ENCODE measurements at places on chromosomes 3 and 15.

- no peak for DNase-seq
Measured at GRCh38 chr3:129665024-129665768, 58.7 kb upstream of the PLXND1 start.

DNA sequence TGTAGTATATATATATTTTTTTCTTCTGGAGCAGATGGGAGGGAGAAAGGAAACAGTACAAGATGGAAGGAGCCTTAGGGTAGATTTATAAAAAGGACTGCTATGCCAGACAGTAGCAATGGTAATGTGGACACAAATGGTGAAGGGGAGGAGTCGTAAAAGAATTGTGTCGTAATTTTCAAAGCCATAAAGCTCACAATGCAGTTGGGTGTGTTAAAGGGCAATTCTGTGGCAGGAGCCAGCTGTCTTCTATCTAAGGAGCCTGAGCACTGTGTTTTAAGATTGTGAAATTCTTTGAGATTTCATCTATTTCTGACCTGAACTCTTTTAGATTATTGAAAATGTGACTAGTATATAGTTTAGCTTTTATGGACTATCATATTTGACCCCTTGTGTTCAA, 58.9 kb downstream of the CNOT10 start:
- DNase-seq = no peak

DNA sequence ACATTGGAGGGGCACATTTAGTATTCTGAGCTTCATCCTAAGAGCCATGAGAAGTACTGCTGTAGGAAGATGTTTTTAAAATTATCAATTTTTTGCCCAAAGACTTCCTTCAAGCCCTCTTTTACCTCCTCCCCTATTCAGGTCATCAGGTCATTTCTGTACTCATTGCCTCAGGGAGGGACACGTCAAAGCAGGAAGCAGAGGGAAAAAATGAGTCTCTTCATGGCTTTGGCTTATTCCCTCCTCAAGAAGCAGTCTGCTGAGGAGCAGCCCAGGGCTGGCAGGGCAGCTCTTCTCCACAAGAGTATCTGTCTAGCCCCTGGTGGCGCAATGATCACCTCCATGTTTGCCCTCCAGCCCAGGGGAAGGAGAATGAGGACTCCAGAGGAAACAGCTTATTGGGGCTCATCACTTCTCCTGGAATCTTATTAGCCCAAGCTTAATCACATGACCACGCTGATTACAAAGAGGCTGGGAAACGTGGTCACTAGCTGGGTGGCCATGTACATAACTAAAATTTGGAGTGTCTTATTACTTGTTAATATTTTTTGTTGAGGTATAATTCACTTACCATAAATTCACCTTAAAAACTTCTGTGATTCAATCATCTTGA, 44.2 kb upstream of the GATA2 start:
- DNase-seq = no peak

- no peak for DNase-seq
Measured at GRCh38 chr15:22893881-22894280, 55.4 kb downstream of the NIPA2 start.

GRCh38 chr3:3081381-3082233, 28.6 kb downstream of the IL5RA start:
- DNase-seq = no peak

GRCh38 chr3:71602256-71602655, 18.7 kb upstream of the FOXP1 start:
- no peak for DNase-seq

GRCh38 chr3:157767607-157768006, 264.4 kb upstream of the VEPH1 start:
- DNase-seq = no peak

DNA sequence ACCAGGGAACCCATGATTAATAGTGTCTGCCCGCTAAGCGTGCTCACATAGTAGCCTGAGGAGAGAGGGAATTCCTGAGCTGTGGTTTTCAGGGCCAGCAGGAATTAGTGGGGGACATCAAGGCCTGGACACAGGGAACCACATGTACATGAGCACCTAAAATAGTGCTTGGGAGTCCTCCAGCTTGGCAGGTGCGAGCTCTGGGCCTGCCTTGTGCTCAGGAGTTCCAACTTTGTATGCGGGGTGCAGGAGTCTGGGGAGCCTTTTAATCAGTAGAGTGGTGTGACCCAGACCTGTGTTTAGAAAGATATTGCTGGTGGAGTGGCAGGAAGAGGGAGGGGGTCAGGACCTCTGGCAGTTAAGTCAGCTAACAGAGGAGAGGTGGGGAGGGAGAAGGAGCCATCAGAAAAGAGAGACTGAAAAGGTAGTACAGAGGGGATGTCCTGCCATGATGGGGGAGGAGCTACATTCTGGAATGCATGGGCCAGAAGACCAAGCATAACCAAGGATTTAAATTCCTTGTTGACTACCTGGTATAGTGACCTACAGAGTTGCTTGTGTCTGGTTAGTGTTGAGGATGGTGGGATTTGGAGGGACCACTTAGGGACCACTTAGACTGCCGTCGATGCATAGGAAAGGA, 1.9 kb downstream of the DAG1 start:
- no peak for DNase-seq

DNA sequence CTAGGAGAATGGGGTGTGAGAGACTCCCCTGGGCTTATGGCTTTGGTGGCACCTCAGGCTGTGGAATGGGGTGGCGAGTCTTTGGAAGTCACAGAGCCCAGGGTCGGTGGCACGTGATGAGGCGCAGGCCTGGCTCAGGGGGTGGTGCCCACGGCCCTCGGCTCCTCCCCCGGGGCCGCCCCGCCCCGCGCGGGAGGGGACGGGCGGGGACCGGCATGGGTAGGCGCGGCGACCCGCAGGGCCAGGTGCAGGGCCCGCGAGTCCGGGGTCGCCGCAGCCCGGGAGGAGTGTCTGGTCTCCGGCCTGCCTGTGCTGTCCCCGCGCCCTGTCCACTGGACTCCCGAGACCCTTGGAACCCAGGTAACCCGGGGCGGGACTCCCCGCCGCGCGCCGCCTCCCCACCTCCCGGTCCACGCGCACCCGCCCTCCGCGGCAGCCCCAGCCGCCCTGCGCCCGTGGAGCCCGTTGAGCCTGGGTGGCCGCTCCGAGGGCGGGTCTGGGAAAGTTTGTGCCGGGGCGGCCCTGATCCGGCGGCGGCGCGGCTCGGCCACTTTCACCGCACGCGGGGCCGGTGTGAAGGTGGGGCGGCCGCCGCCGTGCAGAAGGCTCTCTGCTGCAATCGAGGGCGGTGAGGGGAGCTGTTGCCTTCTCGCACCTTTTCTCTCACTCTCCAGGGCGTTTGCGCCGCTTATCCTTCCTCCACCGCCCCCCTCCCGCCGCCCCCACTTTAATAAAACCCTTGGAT, at the start of gene PAQR5:
PAQR5 (plus strand) TSS at position 216 of the 745 bp plus-strand sequence. CDS start 61,169 bp downstream, outside the sequence.
- no peak for DNase-seq

GRCh38 chr15:23387621-23388190, 33.2 kb downstream of the GOLGA8S start:
- DNase-seq = no peak

- DNase-seq = no peak
Measured at GRCh38 chr3:173652093-173652492, 254.5 kb downstream of the NLGN1 start.

DNA sequence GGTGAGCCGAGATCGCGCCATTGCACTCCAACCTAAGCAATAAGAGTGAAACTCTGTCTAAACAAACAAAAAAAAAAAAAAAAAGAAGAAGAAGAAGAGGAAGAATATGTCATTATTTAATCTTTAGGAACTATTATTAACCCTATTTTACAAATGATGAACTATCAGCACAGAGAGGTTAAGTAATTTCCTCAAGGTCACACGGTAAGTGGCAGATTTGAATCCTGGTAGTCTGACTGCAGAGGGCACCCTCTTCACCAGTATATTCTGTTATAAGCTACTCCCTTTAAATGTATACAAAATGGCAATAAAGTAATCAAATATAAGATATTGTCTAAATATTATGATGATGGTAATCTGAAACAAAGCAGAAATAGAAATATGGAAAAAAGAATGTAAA, 77.4 kb upstream of the HERC1 start:
- no peak for DNase-seq

- peak; percentile 93 for DNase-seq
Measured at GRCh38 chr15:68820295-68821189, at the start of gene ANP32A. Gene ANP32A, minus strand, starts transcription at chr15:68820895. Its CDS starts 144 bp downstream, at chr15:68820751.

DNA sequence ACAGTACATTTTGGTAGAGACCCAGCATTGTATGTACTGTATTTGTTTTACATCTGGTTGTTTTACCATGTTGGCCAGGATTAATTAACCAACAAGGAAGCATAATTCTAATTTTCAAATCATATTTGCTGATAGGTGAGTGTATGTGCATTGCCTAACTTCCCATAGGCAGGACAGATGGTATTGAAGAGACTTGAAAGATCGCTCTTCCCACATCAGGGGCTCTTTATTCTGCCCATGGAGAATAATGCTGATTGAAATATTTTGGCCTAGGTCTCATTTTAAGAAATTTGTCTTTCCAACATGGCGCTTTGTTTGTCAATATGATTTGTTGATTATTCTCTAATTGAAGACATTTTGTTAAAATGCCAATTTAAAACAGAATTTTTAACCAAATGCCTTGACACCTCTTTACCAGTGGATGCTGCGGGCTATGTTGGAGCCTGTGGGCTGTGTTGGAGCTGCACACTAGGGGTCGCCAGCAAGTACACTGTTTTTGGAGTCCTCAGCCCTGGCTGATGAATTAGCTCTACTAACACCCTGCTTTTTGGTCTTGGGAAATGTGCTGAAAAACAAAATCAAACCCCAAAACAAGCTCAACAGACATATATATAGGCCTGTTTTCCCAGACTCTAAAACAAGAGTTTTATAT, 5.3 kb downstream of the P2RY12 start:
- DNase-seq = no peak

DNA sequence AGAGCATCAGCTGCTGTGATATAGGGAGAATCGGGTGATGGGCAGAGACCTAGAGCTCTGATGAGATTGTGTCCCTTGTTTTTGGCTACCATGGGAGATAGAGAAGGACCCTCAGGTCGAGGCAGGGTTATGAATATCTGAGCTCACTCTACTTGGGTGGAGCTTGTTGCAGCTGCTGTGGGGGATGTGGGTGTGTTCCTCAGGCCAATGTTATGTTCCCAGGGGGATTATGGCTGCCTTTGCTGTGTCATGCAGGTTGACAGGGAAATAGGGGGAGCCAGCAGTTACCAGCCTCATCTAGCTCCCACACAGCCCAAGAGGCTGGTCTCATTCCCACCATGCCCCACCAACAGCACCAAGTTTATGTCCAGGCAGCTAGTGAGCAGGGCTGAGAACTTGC, 131.5 kb downstream of the TRIM42 start:
- DNase-seq = no peak

GRCh38 chr15:63191895-63192618, 2.7 kb downstream of the RAB8B start:
- no peak for DNase-seq

- DNase-seq = no peak
Measured at GRCh38 chr3:9397906-9398699, 688 bp downstream of the SETD5 start.

DNA sequence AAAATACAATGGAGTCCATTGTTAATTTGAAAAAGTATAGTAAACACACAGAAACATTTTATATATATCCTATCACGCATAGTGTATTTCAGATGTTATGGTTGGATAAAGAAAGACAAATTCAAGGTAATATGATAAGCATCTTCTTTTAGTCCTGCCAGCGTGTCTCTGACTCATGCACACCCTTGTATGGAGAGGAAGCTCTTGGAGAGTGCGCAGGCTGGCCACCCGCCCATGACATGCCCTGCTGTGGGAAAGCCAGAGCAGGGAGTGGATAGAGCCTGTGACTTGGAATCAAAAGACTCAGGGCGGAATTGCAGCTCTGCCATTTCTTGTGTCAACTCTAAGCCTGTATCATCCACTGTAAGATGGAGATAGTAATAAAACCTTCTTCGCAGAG, 23.0 kb upstream of the COPG1 start:
- DNase-seq = no peak

GRCh38 chr15:41832875-41833274, 5.0 kb downstream of the JMJD7 start:
- no peak for DNase-seq

DNA sequence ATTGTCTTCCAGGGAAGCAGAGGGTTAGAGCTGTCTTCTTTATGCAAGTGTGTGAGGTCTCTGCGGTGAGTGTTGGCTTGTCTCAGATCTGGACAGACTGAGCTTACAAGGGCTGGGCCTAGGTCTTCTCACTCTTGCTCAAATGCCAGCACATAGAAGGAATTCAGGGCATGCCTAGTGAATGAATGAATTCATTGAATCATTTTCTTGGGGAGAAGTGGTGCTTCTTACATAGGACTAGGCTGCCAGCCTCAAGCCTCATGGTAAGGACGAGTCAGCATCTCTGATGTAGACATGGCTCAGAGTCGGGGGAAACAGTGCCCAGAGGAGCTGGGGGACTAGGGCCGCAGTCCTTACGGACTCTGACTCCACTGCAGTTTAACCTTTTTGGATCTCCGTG, 17.2 kb downstream of the MKRN2 start:
- no peak for DNase-seq

DNA sequence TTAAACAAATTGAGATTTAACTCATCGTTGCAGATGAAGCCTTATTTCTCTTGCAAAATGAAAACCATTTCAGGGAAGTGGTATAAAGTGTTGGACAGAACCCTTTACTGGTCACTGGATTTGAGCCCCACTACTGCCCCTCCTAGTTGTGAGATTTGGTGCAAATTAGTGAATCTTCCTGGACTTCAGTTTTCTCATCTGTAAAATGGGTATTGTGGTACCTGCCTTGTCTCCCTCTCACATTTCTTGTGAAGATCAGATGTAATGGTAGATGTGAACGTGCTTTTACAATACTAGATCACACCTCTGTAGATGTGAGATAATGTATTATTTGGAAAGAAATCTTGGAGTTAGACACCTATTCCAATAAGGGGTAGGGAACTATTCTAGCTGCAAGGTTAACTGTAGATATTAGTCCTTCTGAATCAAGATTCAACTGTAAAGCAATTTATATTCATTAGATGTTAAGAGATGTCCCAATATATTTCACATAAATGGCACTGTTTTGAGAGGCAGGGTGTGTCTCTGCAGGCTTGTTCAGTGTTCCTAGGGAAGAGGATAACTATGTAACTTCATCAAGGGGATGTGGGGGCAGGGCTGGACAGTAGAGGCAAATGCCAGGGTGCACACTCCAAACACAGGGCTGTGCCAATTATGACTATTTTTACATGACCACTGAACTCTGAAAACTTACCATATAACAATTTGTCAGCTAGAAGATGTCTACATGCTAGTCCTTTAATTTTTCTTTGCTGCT, 112.4 kb upstream of the PFN2 start:
- DNase-seq = no peak

GRCh38 chr15:64909546-64909945, 2.2 kb upstream of the ANKDD1A start:
- DNase-seq = no peak

GRCh38 chr3:71152892-71153265, 430.6 kb downstream of the FOXP1 start:
- DNase-seq = no peak

- DNase-seq = no peak
Measured at GRCh38 chr15:31435912-31436628, 109.4 kb downstream of the KLF13 start.

- no peak for DNase-seq
Measured at GRCh38 chr3:85476891-85477495, 518.2 kb downstream of the CADM2 start.

DNA sequence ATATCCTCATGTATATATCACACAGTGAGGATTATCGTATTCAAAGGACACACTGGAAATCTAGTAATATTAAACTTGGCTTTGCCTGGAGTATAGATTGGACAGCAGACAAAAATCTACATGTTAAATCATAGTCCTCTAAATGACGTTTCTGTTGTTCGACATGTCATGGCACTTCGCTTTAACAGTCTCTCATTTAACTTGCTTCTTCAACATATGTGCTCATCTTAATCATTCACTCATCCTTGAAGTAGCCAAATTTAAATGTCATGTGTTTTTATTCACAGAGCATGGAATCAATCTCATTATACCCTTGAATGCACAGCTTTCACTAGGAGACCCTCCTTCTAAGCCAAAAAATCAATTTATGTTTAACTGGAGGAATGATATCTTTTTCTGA, 417.0 kb upstream of the CNTN6 start:
- no peak for DNase-seq
